ENCODE measurements at places on chromosomes 2 and 18.

GRCh38 chr2:74725287-74725686 lies 71.2 kb downstream of the SEMA4F start:
- DNase-seq = no peak

DNA sequence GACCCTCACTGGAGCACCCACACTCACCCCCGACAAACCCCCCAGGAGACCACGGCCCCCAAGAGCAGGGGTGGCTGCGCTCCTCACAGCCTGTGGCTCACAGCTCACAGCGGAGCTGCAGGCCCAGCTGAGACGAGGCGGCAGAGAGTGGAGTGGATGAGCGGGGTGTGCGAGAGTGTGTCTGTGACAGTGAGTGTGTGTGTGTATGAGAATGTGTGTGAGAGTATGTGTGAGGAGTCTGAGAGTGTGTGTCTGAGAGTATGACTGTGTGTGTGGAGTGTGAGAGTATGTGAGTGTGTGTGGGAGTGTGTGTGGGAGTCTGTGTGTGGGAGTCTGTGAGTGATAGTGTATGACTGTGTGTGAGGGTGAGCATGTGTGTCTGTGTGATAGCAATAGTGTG lies 55.3 kb upstream of the ID2 start:
- no peak for DNase-seq

DNA sequence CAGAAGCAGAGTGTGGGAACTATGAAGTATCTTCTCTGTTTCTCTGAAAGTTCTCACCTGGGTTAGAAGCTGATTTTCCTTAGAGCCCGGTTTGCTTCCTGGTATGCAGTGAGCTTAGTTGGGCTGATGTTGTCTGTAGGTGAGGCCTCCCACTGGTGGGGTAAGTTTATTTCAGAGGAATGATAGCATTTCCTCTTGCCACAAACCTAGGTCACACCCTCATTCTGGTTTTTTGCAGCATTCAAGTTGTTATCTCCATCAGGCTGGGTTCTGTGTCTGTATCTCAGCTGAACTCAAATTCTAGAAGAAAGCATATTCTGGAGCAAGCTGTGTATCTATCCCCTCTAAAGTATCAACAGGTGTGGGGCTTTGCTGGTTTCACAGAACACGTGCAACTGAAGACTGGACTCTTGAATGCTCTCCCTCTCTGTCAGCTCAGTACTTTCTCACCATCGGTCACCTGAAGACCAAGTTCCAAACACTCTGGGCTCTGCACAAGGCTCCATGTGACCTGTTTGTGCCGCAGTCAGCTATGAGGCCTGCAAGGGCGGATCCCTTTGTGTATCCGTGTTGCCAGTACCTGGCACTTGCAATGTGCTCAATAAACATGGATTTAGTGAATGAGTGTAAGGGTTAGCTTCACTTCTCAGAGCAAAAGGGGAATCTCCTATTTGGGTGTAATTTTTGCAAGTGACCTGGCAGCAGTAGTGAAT lies 49.5 kb upstream of the MBOAT2 start:
- no peak for DNase-seq

- no peak for DNase-seq
These were observed 33.0 kb upstream of the SCLY start for GRCh38 chr2:238027591-238028415.

GRCh38 chr2:113229795-113230194 lies 48.9 kb downstream of the PAX8 start:
- DNase-seq = no peak

GRCh38 chr2:44531289-44531688 lies 169.5 kb downstream of the CAMKMT start:
- DNase-seq = no peak

- no peak for DNase-seq
These were observed 11.4 kb upstream of the MBD2 start for GRCh38 chr18:54235871-54236270.

GRCh38 chr18:27921392-27921791 lies 255.5 kb downstream of the CDH2 start:
- DNase-seq = no peak

- DNase-seq = no peak
These were observed 306.9 kb downstream of the ZNF516 start for GRCh38 chr18:76188097-76188496.
